Stimulated activated CD8-positive, alpha-beta memory T cell treated with anti-CD3 and anti-CD28 coated beads, Interleukin-12 subunit alpha, Interleukin-12 subunit beta, amount 100 ng/mL, for 1 hour (primary cell): ENCODE measurements at places on chromosomes 7 and 10.

DNA sequence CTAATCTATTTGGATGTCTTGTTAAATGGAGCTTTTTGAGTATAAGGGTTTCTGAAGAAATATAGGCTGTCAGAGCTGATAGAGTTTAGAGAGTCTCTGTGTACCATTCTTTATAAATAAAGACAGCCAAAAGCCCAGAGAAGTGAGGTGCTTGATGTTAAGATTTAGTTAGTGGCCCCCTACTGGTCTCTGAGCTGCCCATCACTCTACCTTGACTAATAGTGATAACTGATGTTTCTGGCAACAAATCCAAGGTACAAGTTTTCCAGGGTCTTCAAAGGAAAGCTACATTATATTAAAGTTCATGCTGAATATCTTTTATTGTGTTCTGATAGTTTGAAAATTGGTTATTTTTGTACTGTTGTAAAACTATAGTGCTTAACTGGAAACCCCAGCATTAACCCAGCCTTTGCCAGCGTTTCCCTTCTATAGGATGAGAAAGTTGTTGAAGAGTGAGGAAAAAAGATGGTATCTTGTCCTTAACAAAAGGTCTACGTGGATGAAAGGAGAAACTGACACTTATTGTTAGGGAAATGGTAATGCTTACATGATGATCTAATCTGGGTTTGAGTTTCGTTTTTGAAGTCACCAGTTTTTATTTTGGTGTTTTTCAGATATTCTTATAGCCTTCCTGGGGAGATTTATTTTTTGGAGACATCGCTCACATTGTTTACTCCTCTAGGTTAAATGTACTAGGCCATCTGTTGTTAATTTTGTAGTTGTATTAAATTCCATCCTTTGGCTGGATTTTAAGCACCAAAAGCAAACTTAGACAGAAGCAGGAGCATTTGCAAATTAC, 79.0 kb downstream of the AUTS2 start:
- DNase-seq, result no peak

GRCh38 chr10:44172883-44173607, 211.9 kb downstream of the CXCL12 start:
- no peak for DNase-seq

DNA sequence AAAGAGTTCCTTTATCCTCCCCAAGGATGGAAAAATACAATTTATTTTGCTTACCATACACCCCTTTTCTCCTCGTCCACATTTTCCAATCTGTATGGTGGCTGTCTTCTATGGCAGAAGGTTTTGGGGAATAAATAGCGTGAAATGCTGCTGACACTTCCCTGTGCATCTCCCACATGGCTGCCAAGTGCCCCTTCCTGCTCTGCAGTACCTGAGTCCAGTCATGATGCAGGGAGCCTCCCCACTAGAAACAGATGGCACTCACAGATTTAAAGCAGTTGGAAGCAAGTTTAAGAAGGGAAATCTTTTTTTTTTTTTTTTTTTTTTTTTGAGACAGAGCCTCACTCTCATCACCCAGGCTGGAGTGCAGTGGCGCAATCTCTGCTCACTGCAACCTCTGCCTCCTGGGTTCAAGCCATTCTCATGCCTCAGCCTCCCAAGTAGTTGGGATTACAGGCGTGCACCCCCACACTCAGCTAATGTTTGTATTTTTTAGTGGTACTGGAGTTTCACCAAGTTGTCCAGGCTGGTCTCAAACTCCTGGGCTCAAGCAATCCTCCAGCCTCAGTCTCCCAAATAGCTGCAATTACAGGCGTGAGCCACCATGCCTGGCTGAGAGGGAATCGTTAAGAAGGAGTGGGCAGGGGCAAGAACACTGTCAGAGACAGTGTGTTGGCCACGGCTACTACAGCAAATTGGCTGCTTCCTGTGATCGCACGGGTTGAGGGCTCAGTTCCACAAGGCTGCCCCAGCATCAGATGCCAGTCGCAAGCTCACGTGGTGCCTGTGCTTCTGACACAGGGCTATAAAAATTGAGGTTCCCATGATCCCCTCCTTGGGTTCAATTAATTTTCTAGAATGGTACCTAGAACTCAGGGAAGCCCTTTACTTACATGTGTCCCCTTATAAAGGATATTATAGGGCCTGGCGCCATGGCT, 5.3 kb upstream of the PILRA start:
- no peak for DNase-seq

GRCh38 chr10:79379512-79380124, 32.3 kb downstream of the PPIF start:
- DNase-seq, result no peak

- no peak for DNase-seq
Observed at GRCh38 chr10:122263971-122264370, 7.1 kb upstream of the BTBD16 start.

DNA sequence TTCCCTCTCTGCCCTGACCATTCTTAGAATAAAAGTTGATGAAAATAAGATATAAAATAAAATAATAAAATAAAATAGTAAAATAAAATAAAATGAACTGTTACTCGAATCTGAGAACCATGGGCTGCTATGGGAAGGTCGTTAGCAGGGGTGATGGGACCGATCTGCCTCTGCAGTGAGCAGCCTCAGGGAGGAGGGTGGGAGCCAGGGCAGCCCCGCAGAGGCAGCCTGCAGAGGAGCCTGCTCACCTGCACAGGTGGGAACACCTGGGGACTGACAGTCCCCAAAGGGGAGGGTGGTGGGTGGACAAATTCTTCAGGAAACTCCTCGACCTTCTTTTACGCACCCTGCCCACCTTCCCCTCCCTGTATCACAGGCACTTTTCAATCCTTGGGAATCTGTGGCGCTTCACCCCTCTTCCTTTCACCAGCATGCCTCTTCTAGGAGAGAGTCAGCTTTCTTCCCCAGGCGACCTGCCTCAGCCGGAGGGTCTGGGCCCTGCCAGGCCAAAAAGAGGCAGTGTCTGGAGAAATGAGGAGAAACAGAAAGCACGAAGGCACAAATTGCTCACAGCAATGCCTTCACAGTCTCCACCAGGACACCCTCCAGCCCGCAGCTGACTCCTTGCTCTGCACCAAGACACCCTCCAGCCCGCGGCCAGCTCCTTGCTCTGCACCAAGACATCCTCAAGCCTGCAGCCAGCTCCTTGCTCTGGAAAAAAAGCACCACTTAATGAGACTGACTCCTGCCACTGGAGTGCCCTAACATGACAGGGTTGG, 368.4 kb upstream of the SHH start:
- no peak for DNase-seq

DNA sequence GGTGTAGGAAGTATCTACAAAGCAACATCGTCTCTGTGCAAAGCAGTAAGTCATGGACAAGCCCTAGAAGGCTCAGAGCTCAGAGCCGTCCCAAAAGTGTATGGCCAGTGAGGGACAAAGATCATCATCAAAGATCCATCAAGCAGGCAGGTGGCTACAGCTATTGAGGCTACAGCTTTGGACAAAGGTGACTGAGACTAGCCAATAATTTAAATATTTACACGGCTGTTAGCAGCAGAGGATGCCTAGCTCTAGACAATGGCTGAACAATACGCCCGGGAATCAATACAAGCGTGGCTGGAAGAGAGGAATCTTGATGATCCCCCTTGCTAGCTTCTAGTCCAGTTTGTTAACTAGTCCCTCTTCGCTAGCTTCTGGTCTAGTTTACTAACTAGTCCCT, 17.9 kb downstream of the NMT2 start:
- no peak for DNase-seq

DNA sequence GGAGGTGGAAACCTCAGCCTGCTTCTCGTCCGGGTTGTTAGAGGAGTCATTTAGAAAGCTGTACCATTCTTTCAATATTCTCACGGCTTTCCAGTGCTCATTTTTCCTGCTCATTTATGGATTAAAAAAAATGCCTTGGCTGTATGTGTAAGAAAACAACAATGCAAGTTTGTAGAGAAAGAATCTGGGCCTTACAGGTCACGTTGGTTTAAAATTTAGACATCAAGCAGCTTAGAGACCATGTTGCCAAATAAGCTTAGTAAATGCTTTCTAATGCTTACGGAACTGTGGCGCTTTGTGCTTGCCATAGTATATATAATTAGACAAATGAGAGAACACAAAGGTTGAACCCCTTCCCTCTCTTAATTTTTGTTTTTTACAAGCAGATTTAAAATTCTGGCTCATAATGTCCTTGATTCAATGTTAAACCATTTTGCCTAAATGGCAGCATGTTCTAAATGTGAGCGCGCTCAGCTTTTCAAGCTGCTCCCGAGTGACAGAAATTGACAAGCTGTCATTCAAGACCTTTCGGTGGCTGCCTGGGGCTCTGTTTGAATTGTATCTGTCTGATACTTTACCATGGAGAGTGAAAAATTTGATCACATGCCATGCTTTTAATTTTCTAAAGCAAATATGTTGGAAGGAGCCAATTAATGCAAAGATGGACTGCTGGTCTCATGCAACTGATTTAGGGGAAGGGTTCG, 1.1 kb downstream of the ARMS2 start:
- DNase-seq, result no peak

DNA sequence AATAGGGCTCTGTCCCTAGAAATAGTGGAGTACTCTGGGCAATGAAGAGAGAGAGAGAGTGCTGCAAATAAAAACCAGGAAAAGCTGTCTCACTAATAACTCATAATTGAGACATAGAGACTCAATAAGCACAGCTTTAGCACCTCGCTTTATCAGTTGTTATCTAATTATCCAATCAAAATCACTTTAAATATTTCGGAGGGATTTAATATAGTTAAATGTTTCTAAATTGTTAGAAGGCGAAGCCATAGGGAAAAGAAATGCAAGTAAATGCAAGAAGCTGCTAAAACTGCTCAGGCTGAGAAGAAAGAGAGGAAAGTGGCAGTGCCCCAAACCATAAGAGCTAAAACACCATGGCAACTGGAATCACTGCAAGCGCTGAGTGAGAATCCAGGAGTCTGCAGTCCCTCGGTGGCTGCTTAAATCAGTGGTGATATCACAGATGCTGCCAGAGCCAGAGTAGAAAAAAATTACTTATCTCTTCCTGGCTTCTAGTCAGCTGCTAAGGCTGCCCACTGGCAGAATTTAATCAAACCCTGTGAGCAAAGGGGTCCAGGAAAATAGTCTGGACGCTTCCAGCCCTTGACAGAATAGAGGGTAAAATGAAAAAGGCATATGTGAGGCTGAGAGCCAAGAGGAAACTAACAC, 150.4 kb upstream of the CHRM2 start:
- DNase-seq, result no peak

- DNase-seq, result no peak
Observed at GRCh38 chr7:42069590-42069989, 167.4 kb downstream of the GLI3 start.

- DNase-seq, result no peak
Observed at GRCh38 chr7:122402235-122402634, 97.7 kb upstream of the FEZF1 start.

DNA sequence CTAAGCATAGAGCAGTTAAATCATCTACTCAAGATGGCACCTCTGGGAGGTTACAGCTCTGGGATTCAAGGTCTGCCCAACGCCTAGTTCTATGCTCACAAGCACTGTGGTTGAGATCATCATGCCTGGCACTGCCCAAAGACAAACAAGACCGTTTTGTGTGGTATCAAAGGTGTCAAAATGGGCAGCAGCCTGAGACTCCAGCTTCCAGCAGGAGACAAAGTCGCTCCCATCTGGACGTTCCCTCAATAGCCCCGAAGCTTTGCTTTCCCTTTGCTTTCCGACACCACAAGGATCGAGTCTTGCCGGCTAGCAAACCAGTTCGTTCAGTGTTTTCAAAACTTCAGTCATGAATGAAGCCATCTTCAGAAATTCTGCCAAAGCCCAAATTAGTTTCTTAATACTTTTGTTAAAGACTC, 5.1 kb downstream of the HABP2 start:
- no peak for DNase-seq

DNA sequence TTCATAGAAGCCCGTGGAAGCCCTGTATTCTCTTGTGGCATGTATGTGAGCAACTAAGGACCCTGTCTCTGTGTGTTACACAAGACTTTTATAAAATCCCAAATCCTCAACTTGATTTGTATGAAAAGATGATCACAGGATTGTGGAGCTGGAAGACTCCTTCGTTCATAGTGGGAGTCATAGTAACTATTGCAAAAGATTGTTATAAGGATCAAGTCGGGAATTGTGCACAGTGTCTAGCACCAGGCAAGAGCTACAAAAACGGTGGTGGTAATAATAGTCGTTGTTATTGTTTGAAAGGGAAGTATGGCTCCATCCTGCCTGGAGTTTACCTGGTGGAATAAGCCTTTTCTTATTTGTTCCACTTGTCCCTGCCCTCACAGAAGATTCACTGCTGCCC, 42.8 kb upstream of the MTURN start:
- DNase-seq, result no peak

DNA sequence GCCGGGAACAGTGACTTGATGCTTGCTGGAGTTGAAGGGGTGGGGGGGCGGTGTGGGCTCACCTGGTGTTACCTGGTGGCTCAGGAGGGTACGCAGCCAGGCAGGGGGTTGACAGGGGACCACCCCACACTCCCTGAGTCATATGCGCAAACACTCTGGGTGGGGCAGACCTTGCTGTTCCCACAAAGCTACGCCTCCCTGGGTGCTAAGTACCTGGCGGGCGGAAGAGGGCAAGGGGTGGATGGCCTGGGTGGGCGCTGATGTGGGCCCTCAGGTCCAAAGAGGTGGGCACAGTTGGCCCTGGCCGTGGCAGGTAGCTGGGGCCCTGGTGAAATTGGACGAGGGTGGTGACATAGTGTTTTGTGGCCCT, 13.9 kb downstream of the STX1A start:
- DNase-seq, result no peak

- DNase-seq, result no peak
Observed at GRCh38 chr7:29599026-29599425, 35.4 kb downstream of the PRR15 start.

GRCh38 chr7:92698237-92698841, 108.1 kb upstream of the FAM133B start:
- DNase-seq, result no peak

DNA sequence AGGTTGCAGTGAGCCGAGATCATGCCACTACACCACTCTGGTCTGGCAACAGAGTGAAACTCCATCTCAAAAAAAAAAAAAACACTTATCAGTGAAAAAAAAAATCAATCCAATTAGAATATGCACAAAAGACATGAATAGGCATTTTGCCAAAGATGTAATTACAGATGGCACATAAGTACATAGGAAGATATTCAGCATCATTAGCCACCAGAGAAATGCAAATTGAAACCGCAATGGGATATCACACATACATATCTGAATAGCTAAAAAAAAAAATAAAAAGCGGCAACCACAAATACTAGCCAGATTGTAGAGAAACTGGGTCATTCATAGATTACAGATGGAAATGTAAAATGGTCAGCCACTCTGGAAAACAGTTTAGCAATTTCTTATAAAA, 1310.8 kb downstream of the XPNPEP1 start:
- no peak for DNase-seq

- no peak for DNase-seq
Observed at GRCh38 chr10:17673471-17674061, 29.6 kb downstream of the STAM start.

DNA sequence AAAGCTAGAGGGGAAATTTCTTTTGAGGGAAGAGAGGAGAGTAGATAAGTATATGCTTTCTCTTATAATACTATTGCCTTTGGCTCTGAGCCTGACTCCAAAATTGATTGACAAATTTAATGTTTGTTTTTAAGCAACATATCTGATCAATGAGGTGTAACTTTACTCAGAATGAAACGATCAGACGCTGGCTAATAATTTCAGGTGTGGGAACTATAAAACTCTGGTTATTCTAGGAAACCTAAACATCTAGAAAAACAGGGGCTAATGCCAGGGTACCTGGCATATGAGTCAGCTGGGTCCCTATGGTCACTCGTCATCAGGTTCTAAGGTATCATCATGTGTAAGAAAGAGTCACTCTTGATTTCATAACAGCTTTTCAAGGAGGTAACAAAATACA, 139.7 kb downstream of the ATE1 start:
- no peak for DNase-seq
